Heart right ventricle (tissue), 16 donors: ENCODE measurements at places on chromosomes 2 and 18.

GRCh38 chr2:1134629-1135028 is 184.0 kb downstream of the SNTG2 start:
- no peak for DNase-seq

GRCh38 chr2:77169426-77169825 is 352.8 kb downstream of the LRRTM4 start:
- DNase-seq = no peak

GRCh38 chr2:151437630-151438029 is 27.9 kb downstream of the RIF1 start:
- DNase-seq = no peak

GRCh38 chr18:24491927-24492834 is 31.7 kb downstream of the HRH4 start:
- DNase-seq = no peak

- no peak for DNase-seq
These were observed 34.2 kb downstream of the CHST10 start for GRCh38 chr2:100383306-100383705.

DNA sequence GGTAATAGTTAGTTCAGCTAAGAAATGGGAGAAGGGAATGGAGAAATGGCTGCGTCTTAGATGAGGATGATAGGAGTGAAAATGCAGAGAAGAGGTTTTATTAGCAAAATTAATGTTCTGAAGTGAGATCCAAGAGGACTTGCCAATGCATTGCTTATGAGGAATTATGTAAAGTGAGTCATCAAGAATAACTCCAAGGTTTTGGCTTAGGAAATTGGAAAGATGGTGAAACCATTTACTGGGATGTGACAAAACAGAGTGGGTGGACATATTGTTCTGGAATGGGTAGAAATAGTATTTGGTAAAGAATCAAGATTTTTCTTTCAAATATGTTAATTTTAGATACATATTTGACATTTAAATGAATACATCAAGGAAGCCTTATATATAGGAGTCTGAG is 306.6 kb upstream of the CYRIA start:
- no peak for DNase-seq

GRCh38 chr2:108621087-108621559 is 86.9 kb downstream of the LIMS1 start:
- no peak for DNase-seq

DNA sequence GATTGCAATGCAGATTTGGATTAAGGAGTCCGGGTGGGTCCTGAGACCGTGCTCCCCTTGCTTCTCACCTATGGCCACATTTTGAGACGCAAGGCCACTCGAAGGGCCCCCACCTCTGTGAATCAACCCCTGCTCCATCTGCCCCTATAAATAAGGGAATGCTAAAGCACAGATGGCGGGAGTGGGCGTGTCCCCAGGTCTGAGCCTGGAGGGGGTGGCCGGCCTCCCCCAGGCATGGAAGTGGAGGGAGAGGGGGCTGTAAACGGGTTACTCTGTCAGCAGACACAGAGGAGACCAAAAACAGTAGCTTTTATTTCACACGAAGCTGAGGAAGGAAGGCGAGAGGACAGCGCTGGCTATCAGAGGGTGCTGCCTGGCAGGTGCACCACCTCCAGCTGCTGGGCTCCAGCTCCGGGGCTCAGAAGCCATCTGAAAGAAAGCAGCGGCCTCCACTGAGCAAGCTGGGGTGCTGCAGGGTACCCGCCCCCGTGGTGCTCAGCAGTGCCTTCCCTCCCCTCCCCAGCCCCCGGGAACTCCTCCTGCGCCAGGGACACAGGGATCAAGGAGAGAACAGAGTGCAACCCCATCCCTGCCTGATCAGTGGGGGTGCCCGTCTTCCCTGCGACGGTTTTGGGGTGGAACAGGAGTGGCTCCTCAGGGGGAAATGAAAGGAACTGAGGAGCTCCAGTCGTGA is 56.7 kb upstream of the RAB6C start:
- no peak for DNase-seq

- no peak for DNase-seq
These were observed 74.9 kb downstream of the LONRF2 start for GRCh38 chr2:100247256-100248043.
